Smooth muscle cell of trachea (primary cell): ENCODE measurements at places on chromosomes 12 and 14. TPM values are rescaled to one million over a fixed set of nuclear protein-coding genes. Genes with fewer than 3 reads are reported as not detected.

The ERP29 gene
- total RNA-seq: 55.3 and 59.4 TPM in 2 replicates

The SLC10A1 gene
- not detected in 2 replicates for total RNA-seq

The KRT75 gene
- not detected in 2 replicates for total RNA-seq

The CLEC2B gene
- 14.2 and 19.3 TPM in 2 replicates for total RNA-seq

The SAMD4A gene
- total RNA-seq: 31.7 and 45.2 TPM in 2 replicates

The KRT72 gene
- total RNA-seq: not detected in 2 replicates

The ASB2 gene
- total RNA-seq: 0.50 and 1.2 TPM in 2 replicates

The ACRBP gene
- total RNA-seq: 0.29 and 0.50 TPM in 2 replicates

The CLEC2A gene
- total RNA-seq: not detected in 2 replicates

The SRSF9 gene
- 162 and 218 TPM in 2 replicates for total RNA-seq

The DBX2 gene
- total RNA-seq: not detected in 2 replicates

The FAIM2 gene
- total RNA-seq: 2.6 and 8.4 TPM in 2 replicates

The KRT85 gene
- total RNA-seq: not detected in 2 replicates

The KRT78 gene
- total RNA-seq: not detected in 2 replicates

The CCDC175 gene
- total RNA-seq: not detected in 2 replicates

The MUCL1 gene
- total RNA-seq: not detected in 2 replicates

The GLIPR1L2 gene
- total RNA-seq: 1.3 TPM in 2 replicates

The DENND5B gene
- 10.2 and 11.9 TPM in 2 replicates for total RNA-seq

The CLEC6A gene
- not detected in 2 replicates for total RNA-seq

The NCKAP5L gene
- total RNA-seq: 18.6 and 22.3 TPM in 2 replicates

The KMT2D gene
- total RNA-seq: 35.7 and 51.5 TPM in 2 replicates

The SYT1 gene
- total RNA-seq: 1.3 and 1.6 TPM in 2 replicates

The FOXN4 gene
- total RNA-seq: not detected in 2 replicates

The TMEM121 gene
- 6.3 and 13.2 TPM in 2 replicates for total RNA-seq

The GPR68 gene
- total RNA-seq: 11.6 and 23.2 TPM in 2 replicates

The DNAJC22 gene
- total RNA-seq: 1.8 and 3.3 TPM in 2 replicates

The LGMN gene
- total RNA-seq: 14.8 and 25.1 TPM in 2 replicates

The B4GALNT1 gene
- 0.58 and 1.3 TPM in 2 replicates for total RNA-seq

The KRT86 gene
- total RNA-seq: not detected in 2 replicates

The KRT79 gene
- total RNA-seq: not detected in 2 replicates
